Esophagus squamous epithelium (tissue), 5 donors: ENCODE measurements at places on chromosomes 11 and 22.

DNA sequence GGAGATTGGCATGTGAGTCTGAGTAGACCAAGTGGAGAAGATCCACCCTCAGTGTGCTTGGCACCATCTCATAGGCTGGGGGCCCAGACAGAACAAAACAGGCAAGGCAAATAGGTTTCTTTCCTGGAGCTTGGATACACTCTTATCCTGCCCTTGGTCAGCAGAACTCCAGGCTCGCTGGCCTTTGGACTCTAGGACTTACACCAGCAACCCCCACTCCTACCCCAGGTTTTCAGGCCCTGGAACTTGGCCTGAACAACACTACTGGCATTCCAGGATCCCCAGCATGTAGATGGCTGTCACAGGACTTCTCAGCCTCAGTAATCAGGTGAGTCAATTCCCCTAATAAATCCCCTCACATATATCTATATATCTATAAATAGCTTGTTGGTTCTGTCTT, 637.7 kb downstream of the OPCML start:
- DNase-seq: no peak

GRCh38 chr11:115963156-115963555, 458.9 kb upstream of the CADM1 start:
- no peak for DNase-seq

GRCh38 chr11:67117176-67117575, 1.9 kb upstream of the KDM2A start:
- no peak for DNase-seq

- DNase-seq: no peak
Observed at GRCh38 chr11:13216019-13216710, 61.4 kb upstream of the BMAL1 start.

DNA sequence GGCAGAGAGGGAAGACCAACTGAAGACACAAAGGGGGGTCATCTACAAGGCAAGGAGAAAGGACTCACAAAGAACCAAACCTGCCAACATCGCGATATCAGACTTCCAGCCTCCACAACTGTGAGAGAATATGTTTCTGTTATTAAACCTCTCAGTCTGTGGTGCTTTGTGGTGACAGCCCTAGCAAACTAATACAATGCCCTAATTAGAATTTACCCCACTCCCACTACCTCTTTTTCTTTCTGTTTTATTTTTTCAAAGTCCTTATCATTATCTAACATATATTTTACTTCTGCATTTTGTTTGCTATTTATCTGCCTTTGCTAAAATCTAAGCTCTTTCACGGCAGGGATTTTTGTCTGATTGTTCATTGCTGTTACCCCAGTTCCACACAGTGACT, 2.5 kb upstream of the OR52D1 start:
- no peak for DNase-seq

DNA sequence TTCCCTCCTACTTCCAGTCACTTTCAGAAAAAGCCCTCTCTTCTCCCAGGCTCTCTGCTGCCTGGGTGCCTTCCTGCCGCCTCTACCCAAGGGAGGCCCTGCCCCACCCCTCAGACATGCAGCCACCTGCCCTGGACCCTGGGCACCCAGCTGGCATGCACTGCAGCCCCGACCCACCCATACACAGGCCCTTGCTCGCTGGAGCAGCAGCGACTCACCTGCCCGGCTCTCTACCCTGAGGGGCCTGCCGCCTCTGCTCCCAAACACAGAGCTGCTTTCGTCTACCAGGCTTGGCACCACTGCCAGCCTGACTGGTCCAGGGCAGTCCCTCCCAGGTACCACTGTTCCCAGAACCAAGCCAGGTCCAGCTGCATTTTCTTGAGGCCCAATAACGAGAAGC, 1.2 kb upstream of the TSSK2 start:
- no peak for DNase-seq

DNA sequence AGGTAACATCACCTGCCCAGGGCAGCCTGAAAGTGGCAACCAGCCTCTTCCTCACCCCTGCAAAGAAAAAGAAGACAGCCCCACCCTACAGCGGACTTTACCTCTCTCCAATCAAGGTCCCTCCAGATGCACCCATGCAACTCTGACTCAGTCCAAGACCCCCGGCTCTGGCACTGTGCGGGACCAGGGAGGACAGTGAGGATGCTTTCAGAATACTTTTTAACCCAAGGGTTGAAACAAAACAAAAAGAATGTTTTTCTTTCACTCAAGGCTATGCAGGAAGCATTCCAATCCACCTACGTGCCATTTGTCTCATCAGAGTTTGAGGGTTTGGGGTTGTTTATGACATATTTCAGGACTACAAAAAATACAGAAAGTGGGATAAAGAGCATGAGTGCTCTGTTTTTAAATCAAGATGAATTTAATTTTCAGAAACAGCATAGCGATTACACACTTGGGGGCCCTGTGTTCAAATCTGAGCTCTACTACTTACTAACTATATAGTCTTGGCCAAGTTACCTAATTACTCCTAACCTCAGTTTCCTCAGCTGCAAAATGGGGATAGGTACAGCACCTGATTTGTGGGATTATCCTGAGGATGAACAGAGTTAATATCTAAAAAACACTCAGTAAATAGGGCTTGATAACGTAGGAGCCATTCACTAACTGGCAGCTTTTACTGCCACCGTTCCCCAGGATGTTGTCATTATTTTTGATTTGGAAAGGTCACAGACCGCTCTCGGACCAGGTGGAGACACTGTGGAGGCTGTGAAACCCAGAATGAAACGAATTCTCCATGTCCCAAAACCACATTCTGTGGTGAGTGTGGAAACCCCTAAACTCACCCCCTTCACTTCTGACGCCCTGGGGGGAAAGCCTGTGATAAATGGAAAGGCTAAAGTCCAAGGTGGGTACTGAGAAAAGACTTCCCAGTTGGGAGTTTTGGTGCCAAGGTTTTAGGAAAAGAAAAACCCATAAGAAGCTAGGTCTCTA, 5.6 kb downstream of the PLAAT3 start:
- no peak for DNase-seq

DNA sequence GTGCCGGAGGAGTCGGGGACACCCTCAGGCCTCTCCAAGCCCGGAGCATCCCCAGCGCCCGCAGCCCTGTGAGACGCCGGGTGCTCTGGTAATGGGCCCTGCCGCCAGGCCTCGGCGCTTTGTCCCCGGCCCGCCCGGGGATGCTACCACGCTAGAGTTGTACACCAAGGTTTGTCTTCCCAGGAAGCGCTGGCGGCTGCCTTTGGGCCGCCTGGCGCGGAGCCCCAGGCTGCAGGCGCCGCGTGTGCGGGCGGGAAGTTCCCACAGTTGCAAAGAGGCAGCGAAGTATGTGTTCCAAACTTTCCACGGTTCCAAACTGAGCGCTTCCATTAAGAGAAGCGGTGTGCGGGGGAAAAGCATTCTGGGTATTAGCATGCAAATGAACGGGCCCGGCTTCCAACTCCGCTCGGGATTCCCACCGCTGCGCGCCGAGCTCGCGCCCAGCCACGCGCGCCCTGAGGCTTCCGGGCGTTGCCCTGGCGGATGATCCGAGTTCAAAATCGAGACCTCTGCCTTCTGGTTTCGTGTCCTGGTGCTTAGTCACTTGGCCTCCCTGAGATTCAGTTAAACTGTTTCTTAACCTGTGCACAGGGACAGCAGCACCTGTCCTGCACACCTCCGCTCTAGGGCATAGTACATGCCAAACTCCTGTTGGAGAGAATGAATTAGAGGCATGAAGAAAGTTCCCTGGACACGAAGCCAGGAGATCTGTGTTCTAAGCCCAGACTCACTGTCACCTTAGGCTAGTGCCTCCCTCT, 1.3 kb upstream of the PATZ1 start:
- DNase-seq: no peak

DNA sequence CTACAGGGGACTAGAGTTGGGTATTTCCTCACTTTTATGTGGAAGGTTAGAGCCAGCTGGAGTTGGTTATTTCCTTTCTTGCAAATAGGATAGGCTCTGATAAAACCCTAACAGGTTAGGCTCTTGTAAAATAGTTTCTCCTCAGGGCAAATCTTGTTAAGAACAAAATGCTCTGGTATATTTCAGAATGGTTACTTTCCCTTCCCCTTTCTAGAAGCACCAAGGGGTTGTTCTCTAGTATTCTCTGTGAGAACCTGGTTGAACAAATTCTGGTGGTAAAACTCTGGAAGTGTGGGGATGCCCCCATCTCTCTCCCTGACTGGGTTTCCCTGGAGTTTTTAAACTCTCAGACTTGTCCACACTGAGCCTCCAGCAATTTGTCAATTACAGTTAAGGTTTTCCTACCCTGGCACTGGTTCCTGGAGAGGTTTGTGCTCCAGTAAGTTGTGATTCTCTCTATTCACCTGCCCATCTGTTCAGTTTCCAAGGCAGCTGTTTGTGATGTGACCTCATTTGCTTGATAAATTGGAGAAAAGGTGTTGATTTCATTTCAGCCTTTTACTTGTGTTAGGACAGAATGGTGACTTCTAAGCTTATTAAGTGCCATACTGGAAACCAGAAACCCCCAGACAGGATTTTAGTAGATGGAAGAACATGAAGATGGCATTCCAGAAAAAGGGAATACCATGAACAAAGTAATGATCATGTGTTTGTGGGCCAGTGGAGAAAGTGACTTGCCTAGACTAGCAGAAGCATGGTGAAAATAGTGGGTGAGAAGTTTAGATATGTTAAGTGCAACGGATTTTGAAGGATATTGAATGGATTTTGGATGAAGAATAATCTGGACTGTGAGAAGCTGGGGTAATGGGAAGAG, 64.6 kb downstream of the EXT2 start:
- no peak for DNase-seq

DNA sequence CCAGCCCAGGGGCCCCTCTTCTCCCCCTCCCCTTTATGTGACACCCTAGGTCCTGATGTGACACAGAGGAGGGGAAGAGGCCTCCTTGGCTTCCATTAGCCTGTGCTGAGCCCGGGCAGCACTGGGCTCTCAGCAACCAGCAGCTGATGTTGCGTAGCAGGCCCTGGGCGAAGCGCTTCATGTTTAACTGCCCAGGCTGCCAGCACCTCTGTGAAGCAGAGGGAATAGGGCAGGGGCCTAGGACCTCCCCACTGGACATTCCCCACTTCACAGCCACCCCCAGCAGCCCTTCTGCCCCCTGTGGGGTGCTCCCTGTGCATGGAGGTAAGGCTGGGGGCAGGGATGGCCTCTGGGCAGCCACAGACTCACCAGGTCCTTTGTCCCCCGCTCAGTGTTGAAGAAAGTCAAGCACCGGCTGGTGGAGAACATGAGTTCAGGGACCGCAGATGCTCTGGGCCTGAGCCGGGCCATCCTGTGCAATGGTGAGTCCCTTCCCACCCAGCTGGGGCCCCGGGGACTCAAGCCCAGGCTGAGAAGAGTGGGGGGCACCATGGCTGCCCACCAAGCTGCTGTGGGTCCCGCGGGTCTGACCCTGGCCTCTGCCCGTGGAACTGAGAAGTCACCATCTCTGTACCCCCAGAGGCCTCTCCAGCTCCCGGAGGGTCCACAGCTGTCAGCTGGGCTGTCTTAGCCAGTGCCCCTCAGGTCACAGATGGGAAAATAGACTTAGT, 11.6 kb downstream of the PICK1 start:
- no peak for DNase-seq

DNA sequence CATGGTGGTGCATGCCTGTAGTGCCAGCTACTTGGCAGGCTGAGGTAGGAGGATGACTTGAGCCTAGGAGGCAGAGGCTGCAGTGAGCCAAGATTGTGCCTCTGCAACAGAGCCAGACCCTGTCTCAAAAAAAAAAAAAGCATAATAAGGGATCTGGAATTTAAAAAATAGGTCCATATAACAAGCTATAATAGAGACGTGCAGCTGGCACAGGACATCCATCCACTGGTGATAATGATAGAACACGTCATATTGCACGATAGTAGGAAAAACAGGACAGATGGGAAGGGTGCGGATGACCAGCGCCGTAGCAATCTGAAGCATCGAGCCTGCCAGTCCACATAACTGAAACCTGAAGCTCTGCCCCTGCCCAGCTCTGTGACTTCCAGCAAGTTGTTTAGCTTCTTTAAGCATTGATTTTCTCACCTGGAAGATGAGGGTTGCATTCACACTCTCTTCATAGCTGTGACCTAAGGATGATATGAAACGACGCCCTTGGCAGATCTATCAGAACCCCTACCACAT, 60.3 kb upstream of the PRODH start:
- DNase-seq: no peak

GRCh38 chr11:132576706-132577105, 955.6 kb downstream of the OPCML start:
- DNase-seq: no peak

- no peak for DNase-seq
Observed at GRCh38 chr11:62493801-62494200, 52.8 kb downstream of the AHNAK start.

DNA sequence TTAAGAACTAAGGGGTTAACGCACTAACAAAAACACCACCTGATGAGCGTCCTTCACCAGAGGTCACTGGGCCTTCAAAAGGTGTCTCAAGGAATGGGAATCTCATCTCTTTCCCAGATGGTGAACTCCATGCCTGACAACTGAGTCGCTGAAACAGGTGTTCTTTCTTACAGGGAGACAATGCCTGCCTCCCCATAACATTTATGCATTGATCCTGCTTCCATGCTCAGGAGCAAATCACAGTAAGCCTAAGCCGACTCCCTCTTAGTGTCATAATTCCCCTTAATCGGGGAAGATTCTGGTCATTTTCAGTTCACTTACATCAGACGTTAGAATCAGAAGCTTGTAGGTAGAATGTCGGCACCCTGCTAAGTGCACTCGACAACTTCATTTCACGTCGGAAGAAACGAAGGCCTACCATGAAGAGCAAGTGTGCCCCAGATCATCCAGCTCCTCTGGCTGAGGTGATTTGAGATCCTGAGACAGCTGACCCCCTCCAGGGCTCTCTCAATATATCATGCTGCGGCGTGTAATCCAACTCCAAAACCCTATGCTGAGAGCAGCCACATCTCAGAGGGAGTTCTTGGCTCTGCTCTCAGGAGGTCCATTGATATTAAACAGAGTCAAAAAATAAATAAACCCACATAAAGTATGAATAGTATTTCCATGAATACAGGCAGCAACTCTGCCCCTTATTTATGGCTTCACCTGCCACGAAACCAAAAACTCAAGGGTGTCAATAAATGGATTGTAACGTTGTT, 163.1 kb downstream of the LARGE1 start:
- no peak for DNase-seq

- DNase-seq: no peak
Observed at GRCh38 chr22:38180841-38181452, 683 bp downstream of the PLA2G6 start.

- DNase-seq: no peak
Observed at GRCh38 chr11:77188633-77189491, 60.8 kb downstream of the MYO7A start.

- no peak for DNase-seq
Observed at GRCh38 chr11:98772893-98773292, 247.9 kb upstream of the CNTN5 start.

GRCh38 chr11:98561252-98561651, 459.5 kb upstream of the CNTN5 start:
- DNase-seq: no peak

DNA sequence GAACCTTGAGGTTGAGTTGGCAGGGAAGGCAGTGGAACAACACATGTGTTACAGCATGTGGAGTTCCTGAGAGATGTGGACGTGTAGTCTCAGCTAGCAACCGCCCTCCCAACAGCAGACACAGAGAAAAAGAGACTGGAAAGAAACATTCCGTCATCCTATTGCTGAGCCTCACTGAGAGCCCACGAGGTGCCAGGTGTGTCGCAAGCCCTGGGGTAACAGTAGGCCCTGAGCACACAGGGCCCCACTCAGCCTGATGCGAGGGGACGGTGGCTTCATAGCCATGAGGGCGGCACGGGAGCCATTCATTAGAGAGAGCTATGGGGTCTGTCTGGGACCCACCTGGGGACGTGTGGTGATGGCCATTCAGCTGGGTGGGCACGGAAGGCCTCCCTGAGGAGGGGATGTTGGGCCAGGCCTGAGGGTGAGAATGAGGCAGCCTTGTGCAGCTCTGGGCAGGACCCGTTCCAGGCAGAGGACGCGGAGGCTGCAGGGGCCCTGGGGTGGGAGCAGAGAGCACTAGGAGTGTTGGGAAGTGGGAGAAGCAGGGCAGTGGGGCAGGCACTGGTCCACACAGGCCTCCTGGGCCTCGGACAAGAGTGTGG, 26.2 kb downstream of the MPPED1 start:
- no peak for DNase-seq
